ENCODE measurements at places on chromosomes 7 and 10. TPM values are rescaled to one million over a fixed set of nuclear protein-coding genes. Genes with fewer than 3 reads are reported as not detected.
A peak's percentile ranks its signal among the peaks of the same experiment; 100 is the strongest.

The MBLAC1 gene
- total RNA-seq, result 2.5 TPM

The MMP21 gene
- total RNA-seq, result 0.26 TPM

The PRKCQ gene
- 0.26 TPM for total RNA-seq

The CYP3A4 gene
- total RNA-seq, result not detected

The EMX2 gene
- not detected for total RNA-seq

The LRRC17 gene
- total RNA-seq, result 12.6 TPM

The ALOX5 gene
- total RNA-seq, result not detected

The GPR158 gene
- total RNA-seq, result 0.33 TPM

The DNAJC2 gene
- 13.6 TPM for total RNA-seq

The PDLIM1 gene
- 24.3 TPM for total RNA-seq

- peak; percentile 9 for DNase-seq
- no peaks in the 10 kb centered on the region for H3K36me3 ChIP-seq
- no peaks in the 10 kb centered on the region for H3K27me3 ChIP-seq
- no peak overlapping the region for H3K27ac ChIP-seq
- H3K4me1 ChIP-seq, result no peaks in the 10 kb centered on the region
These were observed 104.8 kb downstream of the EMX2 start for GRCh38 chr10:117647306-117647705.

GRCh38 chr10:19974138-19974537, 157.9 kb downstream of the PLXDC2 start:
- DNase-seq, result no peak
- no peaks in the 10 kb centered on the region for H3K36me3 ChIP-seq
- H3K4me3 ChIP-seq, result no peak overlapping the region
- no peaks in the 10 kb centered on the region for H3K27me3 ChIP-seq
- H3K4me1 ChIP-seq, result no peaks in the 10 kb centered on the region

- DNase-seq, result no peak
- no peaks in the 10 kb centered on the region for H3K36me3 ChIP-seq
These were observed 173.4 kb upstream of the NRP1 start for GRCh38 chr10:33507662-33508425.

DNA sequence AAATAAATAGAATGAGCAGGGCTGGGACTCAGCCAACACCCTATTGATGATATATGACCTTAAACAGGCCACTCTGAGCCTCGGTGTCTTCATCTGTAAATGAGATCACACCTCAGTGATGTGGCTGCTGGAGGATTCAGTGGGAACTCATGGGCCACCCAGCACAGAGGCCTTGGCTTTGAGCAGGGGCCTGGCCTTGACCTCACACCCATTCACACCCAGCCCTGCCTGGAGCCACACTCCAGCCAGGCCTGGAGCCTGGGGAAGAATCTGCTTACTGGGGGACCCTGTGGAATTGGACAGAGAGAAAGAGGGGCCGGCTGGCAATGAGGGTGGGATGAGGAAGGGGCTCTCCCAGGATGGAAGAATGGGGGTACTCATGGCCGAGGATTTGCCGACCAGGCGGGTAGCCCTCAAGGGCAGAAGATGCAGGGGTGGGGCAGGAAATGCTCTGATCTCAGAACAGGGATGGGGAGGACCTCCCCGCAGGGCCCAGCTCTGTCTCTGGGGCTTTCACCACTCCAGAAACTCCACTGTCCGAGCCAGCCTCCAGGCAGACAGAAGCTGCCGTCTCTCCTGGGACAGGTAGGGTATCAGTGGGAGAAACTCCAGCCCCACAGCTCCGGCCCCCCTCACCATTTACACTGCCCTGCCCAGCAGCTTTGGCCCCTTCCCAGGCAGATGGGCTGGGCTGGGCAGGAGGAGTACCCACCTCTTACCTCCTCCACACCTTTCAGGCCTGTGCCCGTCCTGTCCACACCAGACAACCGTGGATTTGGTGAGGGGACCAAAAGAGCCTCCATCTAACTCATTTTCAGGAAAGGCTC, 81.9 kb downstream of the RGS10 start:
- no peaks in the 10 kb centered on the region for H3K4me1 ChIP-seq
- no peak for DNase-seq
- H3K27me3 ChIP-seq, result peaks cover 3% of the 10 kb centered on the region

DNA sequence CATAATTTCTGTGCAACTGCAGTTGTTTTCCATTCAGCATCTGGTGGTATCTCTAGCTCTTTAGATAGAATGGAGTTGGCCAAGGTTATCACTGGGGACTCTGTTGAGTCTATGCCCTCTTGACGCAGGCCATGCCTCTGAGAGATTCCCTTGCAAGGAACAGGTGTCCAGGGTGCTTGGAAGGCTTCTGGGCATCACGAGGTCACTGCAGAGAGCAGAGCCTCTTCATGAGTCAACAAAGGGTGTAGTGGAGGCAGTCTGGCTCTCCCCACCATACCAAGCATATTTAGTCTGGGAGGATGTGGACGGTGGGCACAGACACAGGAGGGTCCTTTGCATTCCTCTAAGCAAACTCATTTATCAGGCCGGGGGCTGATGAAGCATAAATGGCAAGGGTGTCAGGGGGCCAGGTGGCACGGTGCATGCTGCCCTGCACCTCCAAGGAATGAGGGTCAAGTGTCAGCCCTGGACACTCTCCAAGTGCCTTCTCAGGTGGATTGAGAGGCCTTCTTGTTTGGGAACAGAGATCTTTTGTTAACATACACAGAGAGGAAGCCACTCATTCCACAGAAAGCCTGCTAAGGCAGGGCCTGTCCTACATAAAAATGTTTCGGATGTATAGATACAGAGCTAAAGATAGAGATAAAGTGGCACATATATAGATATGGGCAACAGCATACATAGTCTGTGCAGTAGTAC, 328.6 kb downstream of the INHBA start:
- H3K4me3 ChIP-seq, result no peak overlapping the region
- H3K4me1 ChIP-seq, result no peaks in the 10 kb centered on the region
- no peak overlapping the region for H3K27ac ChIP-seq
- no peaks in the 10 kb centered on the region for H3K27me3 ChIP-seq
- H3K36me3 ChIP-seq, result no peaks in the 10 kb centered on the region

DNA sequence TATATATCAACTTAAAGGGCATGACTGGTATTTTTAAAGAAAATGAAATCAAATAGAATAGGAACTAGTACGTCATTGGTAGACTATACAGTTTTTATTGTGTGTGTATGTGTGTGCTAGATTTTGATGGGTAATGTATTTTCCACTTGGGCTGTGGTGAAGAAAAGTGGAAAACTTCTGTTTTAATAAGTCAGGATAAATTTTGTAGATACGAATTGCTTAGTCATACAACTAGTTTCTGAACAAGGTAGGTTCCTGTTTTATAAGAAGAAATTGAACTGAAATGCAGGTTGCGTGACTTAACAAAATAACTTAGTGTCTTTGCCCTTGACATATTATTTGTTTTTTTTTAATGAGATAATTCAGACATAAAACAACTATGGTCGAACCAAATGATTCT, 24.3 kb downstream of the UBN2 start:
- H3K4me3 ChIP-seq, result no peak overlapping the region
- H3K36me3 ChIP-seq, result peaks cover 3% of the 10 kb centered on the region
- no peaks in the 10 kb centered on the region for H3K27me3 ChIP-seq
- no peak for DNase-seq
- no peaks in the 10 kb centered on the region for H3K4me1 ChIP-seq
- H3K27ac ChIP-seq, result no peak overlapping the region

GRCh38 chr7:14747701-14748100, 154.8 kb downstream of the DGKB start:
- H3K4me1 ChIP-seq, result no peaks in the 10 kb centered on the region
- no peak overlapping the region for H3K27ac ChIP-seq
- no peaks in the 10 kb centered on the region for H3K36me3 ChIP-seq
- peak; percentile 24 for DNase-seq

GRCh38 chr10:85315657-85316056, 987.3 kb downstream of the CCSER2 start:
- H3K36me3 ChIP-seq, result no peaks in the 10 kb centered on the region
- no peaks in the 10 kb centered on the region for H3K27me3 ChIP-seq
- DNase-seq, result no peak

DNA sequence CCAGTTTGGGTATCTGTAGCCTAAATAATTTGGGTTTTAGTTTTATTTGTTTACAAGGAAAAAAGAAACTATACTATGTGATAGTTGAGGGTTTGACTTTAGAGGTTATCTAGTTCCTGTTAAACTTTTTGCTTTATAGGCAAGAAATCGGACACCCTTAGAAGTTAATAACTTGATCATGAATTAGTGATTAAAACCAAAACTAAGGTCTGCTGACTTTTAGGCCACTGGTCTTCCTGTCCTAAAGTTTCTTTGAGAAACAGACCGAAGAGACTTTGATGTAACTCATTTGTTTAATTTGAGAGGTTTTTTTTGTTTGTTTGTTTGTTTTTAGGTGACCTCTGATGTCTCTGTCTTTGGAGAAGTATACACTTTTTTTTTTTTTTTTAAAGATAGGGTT, 59.7 kb downstream of the PHTF2 start:
- no peak overlapping the region for H3K27ac ChIP-seq
- H3K36me3 ChIP-seq, result peaks cover 1% of the 10 kb centered on the region
- no peaks in the 10 kb centered on the region for H3K27me3 ChIP-seq
- H3K4me1 ChIP-seq, result no peaks in the 10 kb centered on the region
- H3K4me3 ChIP-seq, result no peak overlapping the region

DNA sequence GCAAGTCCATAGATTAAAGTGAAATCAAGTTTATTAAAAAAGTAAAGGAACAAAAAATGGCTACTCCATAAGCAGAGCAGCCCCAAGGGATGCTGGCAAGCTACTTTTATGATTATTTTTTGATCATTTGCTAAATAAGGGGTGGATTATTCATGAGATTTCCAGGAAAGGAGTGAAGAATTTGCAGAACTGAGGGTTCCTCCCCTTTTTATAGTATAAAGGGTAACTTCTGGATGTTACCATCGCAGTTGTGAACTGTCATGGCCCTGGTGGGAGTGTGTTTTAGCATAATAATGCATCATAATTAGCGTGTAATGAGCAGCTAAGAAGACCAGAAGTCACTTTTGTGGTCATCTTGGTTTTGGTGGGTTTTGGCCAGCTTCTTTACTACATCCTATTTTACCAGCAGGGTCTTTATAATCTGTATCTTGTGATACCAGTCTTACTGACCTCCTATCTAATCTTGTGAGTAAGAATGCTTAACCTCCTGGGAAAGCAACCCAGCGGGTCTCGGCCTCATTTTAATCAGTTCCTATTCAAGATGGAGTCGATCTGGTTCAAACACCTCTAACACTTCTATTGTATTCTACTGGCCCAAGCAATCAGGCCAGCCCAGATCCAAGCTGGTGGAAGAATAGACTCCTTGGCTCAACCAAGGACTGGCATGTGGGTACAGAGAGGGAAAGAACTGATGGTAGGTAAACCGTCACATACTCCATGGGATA, 87.9 kb upstream of the NPSR1 start:
- no peaks in the 10 kb centered on the region for H3K4me1 ChIP-seq
- no peak overlapping the region for H3K4me3 ChIP-seq
- no peaks in the 10 kb centered on the region for H3K27me3 ChIP-seq
- DNase-seq, result no peak
- H3K27ac ChIP-seq, result no peak overlapping the region

DNA sequence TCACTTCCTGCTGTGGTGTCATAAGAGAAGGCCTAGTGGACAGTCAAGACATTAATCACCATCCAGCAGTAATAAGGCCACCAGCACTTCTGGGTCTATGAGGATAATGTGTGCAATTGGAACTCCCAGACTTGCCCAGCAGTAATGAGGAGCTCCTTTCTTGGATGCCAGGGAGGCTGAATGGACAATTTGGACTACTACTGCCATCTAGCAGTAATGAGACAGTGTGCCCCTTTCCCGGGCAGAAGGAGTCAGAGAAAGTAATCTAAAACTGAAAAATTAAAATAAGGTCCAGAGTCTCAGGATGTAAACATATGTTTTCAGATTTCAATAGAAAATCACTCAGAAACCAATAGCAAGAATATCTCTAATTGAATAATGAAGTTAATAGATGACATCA, 400.4 kb downstream of the CDC14C start:
- H3K4me1 ChIP-seq, result no peaks in the 10 kb centered on the region
- no peaks in the 10 kb centered on the region for H3K36me3 ChIP-seq
- no peaks in the 10 kb centered on the region for H3K27me3 ChIP-seq
- H3K4me3 ChIP-seq, result no peak overlapping the region
- DNase-seq, result peak; percentile 16
- no peak overlapping the region for H3K27ac ChIP-seq

DNA sequence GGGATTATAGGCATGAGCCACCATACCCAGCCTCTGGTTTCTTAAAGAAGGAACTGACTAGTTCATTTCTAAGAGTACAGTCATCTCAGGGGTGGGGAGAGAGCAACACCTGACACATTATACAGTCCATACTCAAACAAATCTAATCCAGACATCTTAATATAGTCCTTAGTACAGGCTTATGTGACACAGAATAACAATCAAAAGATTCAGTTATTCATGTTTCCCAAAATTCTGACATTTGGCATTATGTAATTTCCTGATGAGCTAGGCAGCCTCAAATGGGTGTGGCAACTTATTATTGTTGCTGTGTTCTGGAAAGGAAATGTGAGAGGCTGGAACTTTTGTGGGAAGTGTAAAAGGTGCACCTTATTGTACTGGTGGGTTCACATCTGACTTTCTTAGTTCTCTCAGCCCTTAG, 116.3 kb downstream of the WDFY4 start:
- no peak overlapping the region for H3K4me3 ChIP-seq
- no peaks in the 10 kb centered on the region for H3K27me3 ChIP-seq
- no peak for DNase-seq
- H3K4me1 ChIP-seq, result no peaks in the 10 kb centered on the region
- no peak overlapping the region for H3K27ac ChIP-seq
- H3K36me3 ChIP-seq, result no peaks in the 10 kb centered on the region

DNA sequence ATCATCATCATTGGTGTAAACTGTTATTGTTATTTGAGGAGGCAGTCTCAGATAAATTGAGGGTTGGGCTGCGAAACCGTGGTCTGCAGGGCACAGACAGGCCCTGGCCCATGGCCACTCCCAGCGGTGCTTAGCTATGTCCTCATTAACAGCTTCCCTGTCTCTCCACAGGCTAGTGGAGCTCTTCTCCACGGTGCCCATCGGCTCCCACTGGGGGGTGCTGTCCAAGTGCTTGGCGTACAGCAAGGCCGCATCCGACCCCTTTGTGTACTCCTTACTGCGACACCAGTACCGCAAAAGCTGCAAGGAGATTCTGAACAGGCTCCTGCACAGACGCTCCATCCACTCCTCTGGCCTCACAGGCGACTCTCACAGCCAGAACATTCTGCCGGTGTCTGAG, 21.6 kb downstream of the GPR26 start:
- H3K4me3 ChIP-seq, result no peak overlapping the region
- no peaks in the 10 kb centered on the region for H3K36me3 ChIP-seq
- no peaks in the 10 kb centered on the region for H3K4me1 ChIP-seq
- H3K27me3 ChIP-seq, result no peaks in the 10 kb centered on the region

DNA sequence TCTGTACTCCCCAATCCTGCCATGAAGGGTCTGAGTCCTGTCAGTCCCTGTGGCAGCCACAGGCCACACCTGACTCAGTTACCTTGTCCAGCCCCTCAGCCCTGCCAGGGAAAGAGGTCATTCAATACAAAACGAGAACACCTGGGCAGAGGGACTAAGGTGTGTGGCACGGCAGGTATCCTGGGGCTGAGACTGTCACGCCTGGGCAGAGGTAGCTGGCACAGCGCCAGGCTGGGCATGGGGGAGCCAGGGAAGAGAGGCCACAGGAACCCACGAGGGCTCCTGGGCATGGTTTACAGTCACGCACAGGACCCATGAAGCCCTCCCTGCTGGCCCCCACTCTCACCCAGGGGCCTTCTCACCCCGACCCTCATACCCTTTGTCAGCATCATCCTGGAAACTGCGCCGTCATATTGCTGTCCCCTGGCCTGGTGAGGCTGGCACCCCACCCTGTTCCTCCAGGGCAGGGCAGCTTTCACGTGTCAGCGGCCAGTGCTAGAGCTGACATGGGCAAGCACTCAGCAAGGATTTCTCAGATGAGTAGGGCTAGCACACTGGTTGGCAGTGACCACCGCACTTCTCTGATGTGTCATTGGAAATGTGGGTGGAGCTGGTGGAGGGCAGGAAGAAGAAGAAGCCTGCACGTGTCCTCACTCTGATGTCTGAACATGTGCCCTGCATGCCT, 42.7 kb downstream of the LRRC18 start:
- no peaks in the 10 kb centered on the region for H3K36me3 ChIP-seq
- no peak overlapping the region for H3K27ac ChIP-seq
- H3K4me1 ChIP-seq, result peaks cover 2% of the 10 kb centered on the region
- H3K4me3 ChIP-seq, result no peak overlapping the region
- H3K27me3 ChIP-seq, result no peaks in the 10 kb centered on the region

Measured in fibroblast of lung (primary cell).